ENCODE measurements at places on chromosomes 7 and 10. TPM values are rescaled to one million over a fixed set of nuclear protein-coding genes. Genes with fewer than 3 reads are reported as not detected.

DNA sequence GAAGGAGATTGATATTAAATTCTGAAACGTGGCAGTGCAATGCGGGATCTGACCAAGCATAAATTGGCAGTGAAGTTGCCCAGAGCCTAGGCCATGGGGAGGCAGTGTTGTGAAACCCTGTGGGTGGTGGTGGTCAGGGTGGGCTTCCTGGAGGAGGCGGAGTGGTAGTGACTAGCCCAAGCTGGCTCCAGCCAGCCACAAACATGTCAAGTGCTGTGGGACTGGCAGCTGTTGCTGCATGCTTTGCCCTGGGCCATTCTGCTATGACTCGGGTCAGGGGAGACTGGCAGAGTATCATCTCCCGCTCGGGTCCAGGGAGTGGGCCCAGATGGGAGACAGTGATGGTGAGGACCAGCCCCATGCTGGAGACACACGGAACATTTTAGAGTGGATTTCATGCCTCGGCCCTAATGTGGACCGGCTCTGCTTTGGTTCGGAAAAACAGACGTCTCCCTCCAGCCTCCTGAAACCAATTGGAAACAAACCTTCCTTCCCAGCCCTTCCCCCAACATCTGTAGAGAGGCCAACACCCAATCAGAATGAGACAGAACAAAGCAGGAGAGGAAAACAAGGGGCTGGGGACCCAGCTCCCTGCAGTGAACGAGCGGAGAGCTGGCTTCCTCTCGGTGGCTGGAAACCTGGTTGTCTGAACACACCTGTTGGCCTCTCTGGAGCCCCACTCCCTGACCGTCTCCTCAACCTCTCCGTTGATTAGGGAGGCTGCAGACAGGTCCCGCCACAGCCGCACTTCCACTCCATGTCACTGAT is 58.2 kb downstream of the TMEM270 start:
- no peak for DNase-seq

DNA sequence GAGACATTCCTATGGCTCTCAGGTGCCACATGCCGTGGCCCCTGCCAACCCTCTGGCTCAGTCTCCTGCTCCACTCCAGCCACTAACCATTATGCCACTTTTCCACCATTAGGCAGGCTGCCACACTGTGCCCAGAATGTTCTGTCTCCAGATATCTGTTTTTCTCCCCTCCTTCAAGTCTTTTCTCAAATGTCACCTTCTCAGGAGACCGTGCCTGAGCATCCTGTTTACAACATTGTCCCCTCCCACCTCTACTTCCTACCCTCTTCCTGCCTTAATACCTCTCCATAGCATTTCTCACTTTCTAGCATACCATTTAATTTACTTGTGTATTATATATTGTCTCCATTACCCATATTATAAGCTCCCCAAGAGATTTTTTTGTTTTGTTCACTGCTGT is 162.5 kb upstream of the LYZL2 start:
- no peak for DNase-seq

- DNase-seq = no peak
Measured at GRCh38 chr7:123819001-123819400, 26.0 kb upstream of the HYAL4 start.

- no peak for DNase-seq
Measured at GRCh38 chr7:24709585-24710360, 47.5 kb downstream of the GSDME start.

DNA sequence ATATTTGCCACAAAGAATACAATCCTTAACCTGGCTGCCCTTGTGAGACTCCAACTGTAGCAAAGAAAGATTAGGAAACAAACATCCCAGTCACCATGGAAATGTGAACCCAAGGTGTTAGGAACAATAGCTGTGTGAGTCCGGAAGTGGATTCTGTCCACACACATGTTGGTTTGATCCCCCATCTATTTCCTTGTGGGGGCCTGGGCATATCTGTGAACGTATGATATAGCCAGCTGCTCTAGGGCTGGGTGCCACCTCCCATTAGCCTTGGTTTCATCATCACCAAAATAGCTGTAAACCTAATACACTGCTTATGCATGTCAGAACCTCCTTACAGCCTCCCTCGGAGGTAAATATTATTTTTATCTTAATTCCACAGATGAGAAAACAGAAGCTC is 26.4 kb downstream of the GRK5 start:
- no peak for DNase-seq

DNA sequence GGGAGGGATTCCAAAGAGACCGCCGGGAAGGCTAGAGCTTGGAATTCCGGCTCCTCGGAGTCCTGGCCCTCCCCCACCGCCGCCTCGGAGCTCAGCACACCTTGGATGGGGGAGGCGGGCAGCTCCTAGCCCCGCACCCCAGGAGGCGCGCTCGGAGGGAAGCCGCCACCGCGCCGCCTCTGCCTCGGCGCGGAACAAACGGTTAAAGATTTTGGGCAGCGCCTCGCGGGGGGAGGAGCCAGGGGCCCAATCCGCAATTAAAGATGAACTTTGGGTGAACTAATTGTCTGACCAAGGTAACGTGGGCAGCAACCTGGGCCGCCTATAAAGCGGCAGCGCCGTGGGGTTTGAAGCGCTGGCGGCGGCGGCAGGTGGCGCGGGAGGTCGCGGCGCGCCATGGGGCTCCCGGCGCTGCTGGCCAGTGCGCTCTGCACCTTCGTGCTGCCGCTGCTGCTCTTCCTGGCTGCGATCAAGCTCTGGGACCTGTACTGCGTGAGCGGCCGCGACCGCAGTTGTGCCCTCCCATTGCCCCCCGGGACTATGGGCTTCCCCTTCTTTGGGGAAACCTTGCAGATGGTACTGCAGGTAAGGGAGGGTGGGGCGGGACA is at the start of gene CYP26A1:
TSS of gene CYP26A1 (plus strand) at position 355 of the 608 bp plus-strand sequence. CDS start at position 397, 42 bp downstream.
- no peak for DNase-seq

GRCh38 chr7:1108264-1108920 is 20.5 kb downstream of the GPER1 start:
- no peak for DNase-seq

GRCh38 chr10:121540732-121541395 is 57.4 kb downstream of the FGFR2 start:
- no peak for DNase-seq

DNA sequence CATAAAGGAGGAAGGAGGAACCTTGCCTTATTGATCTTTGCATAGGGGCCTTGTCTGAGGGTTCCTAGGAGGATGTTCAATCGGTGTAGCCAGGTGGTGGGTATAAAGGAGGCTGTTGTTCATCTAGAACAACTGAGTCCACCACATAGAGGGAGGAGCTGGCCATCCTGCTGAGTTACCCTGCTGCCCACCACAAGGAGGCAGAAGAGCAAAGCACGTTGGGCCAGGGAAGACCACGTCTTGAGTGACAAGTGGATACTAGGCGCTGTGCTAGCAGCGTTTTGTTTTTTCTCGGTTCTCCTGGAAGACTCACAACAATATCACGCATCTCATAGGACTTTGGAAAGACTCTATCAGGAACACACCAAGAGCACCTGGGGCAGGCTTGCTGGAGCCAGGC is 20.0 kb downstream of the FOXI2 start:
- DNase-seq = no peak

DNA sequence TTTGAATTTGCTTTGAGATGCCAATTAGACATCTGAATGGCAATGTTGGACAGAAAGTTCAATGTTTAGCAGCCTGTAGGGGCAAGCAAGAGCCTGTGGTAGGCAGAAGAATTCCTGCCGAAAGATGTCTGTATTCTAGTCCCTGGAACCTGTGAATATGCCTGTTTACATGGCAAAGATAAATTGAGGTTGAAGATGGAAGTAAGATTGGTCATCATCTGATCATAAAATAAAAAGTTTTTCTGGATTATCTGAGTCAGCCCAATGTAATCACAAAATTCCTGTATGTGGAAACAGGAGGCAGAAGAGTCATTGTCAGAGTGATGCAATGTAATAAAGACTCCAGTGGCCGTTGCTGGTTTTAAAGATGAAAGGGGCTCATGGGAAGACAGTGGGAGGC is 430.5 kb downstream of the MDFIC start:
- DNase-seq = peak; percentile 83

GRCh38 chr10:19704544-19704943 is 111.7 kb upstream of the PLXDC2 start:
- no peak for DNase-seq

DNA sequence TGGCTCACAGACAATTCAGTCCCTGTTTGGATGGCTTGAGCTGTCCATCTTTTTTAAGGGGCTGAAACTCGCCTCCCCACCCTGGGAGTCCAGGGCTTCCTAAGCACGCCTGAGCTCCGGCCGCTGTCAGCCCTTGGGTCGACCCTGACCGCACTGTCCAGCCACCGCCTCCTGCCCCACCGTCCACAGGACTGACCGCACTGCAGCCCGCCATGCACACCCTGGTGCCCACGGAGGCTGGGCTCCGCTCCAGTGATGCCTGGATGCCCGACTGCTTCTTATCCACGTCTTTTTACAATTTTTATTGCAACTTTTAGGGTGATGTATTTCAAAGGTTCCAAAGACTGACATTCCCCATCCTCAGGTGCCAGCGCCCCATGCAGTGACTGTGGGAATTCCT is 39.4 kb upstream of the FOXL3 start:
- DNase-seq = no peak

GRCh38 chr7:118003476-118003875 is 130.2 kb upstream of the CTTNBP2 start:
- DNase-seq = no peak

CYP2C9 gene
- polyA plus RNA-seq = not detected

GSTO2 gene
- 4.9 TPM for polyA plus RNA-seq

HOXA3 gene
- polyA plus RNA-seq = 0.15 TPM
